WTC11 (cell line): ENCODE measurements at places on chromosomes 1 and 21. TPM values are rescaled to one million over a fixed set of nuclear protein-coding genes. Genes with fewer than 3 reads are reported as not detected.

The ANKRD45 gene
- 1.1 to 2.2 TPM (median 1.3 TPM) in 3 replicates for total RNA-seq

DNA sequence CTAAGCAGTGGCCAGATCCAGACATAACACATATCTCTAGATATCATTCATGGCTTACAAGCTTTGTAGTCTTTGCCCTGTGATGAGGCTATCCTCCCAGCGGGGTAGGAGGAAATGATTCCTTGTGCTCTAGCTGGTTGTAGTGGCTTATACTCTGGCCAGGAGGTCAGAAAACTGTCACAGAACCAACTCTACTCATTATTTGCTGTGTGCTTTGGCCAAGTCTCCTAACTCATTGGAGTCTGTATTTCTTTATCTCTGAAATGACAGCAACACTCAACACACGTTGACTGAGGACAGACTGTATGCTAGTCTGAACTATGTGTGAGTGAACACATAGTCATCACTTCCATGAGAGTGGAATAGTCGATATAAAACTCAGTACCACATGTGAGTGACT, 116.7 kb upstream of the F3 start:
- H3K27me3 ChIP-seq: no peaks in the 10 kb centered on the region
- no peak overlapping the region for H3K4me3 ChIP-seq
- DNase-seq: no peak
- peaks cover 7% of the 10 kb centered on the region; the same call in 1 of the 2 replicates for H3K36me3 ChIP-seq
- peaks cover 74% of the 10 kb centered on the region for H3K4me1 ChIP-seq

- H3K4me3 ChIP-seq: no peak overlapping the region
- H3K36me3 ChIP-seq: no peaks in the 10 kb centered on the region
- H3K27me3 ChIP-seq: peaks cover 30% of the 10 kb centered on the region
- peaks cover 12% of the 10 kb centered on the region for H3K4me1 ChIP-seq
- DNase-seq: no peak
Observed at GRCh38 chr1:17949511-17949910, 158.1 kb upstream of the IGSF21 start.

The PIK3C2B gene
- total RNA-seq: 20.8 to 27.7 TPM (median 22.6 TPM) in 3 replicates

GRCh38 chr1:3535732-3536131, 75.6 kb downstream of the MEGF6 start:
- DNase-seq: no peak
- H3K4me3 ChIP-seq: no peak overlapping the region
- peaks cover 11% of the 10 kb centered on the region for H3K27me3 ChIP-seq
- no peaks in the 10 kb centered on the region for H3K36me3 ChIP-seq
- peaks cover 10% of the 10 kb centered on the region for H3K4me1 ChIP-seq

DNA sequence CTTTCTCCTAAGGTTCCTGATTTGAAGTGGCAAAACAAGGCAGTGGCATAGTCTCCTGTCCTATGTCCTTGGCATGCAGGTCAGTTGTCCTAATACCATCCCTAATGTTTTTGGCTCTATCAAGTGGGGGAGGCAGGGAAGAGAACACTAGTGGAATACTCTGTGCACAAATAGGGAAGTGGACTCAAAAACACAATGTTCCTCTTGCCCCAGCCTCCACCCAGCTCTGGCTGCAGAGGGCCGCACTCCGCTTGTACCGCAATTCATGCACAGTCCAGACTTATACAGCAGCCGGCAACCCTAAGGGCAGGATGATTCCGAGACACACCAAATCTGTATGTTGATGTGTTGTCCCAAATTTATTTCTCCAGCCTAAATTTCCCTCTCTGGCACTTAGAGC, 14.5 kb downstream of the PLEKHO1 start:
- 0 out of 2 replicates have a peak, but pooled peaks cover 3% of the 10 kb centered on the region for H3K36me3 ChIP-seq
- DNase-seq: no peak
- H3K4me1 ChIP-seq: peaks cover 42% of the 10 kb centered on the region
- H3K27ac ChIP-seq: peak overlapping the region; percentile 40

- peaks cover 57% of the 10 kb centered on the region for H3K36me3 ChIP-seq
- no peak overlapping the region for H3K4me3 ChIP-seq
- no peak for DNase-seq
- H3K27ac ChIP-seq: no peak overlapping the region
- H3K4me1 ChIP-seq: no peaks in the 10 kb centered on the region
Observed at GRCh38 chr1:152148051-152148450, 11.0 kb downstream of the RPTN start.

DNA sequence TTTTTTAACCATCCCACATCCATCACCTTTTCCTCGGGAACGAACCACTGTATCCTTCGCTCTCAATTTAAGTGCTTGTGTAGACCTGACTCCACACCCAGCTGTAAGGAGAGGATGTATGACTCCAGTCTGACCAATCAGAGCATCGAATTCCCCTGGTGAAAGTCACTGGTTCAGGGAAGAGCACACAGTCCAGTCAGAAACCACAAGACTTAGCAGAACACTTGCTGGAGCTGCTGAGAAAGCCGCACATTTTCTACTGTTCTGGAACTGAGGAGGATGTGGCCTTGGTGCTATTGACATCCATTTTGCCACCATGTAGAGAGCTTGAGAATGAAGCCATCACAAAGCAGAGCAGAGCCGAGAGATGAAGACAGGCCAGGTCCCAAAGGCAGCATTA, 59.9 kb upstream of the CNN3 start:
- no peak overlapping the region for H3K4me3 ChIP-seq
- no peaks in the 10 kb centered on the region for H3K27me3 ChIP-seq
- H3K27ac ChIP-seq: no peak overlapping the region

- H3K27ac ChIP-seq: no peak overlapping the region
- H3K4me3 ChIP-seq: no peak overlapping the region
Observed at GRCh38 chr1:24391882-24392603, 21.5 kb downstream of the STPG1 start.

DNA sequence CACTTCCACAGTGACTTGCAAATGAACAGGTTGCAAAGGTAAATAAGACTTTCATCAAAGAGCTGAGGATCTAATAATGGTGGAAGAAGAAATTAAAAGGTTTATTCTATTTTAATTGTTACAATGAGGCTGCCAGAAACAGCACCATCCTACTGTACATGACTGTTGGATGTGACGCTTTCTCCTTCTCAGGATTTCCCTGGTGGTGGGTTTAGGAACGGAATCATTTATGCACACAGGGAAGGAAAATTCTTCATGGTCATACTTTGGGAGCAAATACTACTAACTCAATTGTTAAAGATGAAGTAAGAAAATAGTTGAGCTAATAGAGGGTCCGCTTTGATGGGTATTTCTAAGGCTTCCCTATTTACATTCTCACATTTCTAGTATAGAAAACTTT, 22.2 kb upstream of the LYPLAL1 start:
- no peaks in the 10 kb centered on the region for H3K36me3 ChIP-seq
- no peak overlapping the region for H3K4me3 ChIP-seq
- no peaks in the 10 kb centered on the region for H3K27me3 ChIP-seq
- DNase-seq: no peak

DNA sequence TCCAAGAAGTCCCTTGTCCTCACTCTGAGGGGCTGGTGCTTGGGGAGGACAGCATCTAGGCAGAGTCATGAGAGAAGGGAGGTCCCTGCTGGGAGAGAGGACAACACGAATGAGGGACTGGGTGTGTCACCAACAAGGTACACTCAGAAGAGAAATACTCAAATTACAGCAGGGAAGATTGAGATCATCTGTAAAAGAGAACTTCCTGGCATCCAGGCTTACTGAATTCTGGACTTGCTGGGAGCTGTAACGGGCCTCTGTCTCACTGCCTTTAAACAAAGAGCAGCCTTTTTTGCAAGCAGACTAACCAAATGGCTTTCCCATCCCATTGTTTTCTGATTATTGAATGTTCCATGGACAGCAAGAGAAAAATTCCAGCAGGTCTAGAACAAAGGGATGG, 195.7 kb upstream of the RAB4A start:
- H3K4me3 ChIP-seq: no peak overlapping the region
- H3K4me1 ChIP-seq: peaks cover 12% of the 10 kb centered on the region
- DNase-seq: no peak
- no peak overlapping the region for H3K27ac ChIP-seq

The SPATA45 gene
- 0.73 to 0.90 TPM (median 0.82 TPM) in 3 replicates for total RNA-seq
